ENCODE measurements at places on chromosomes 1 and 21.

GRCh38 chr1:18951818-18952391, 4.6 kb downstream of the IFFO2 start:
- no peak for DNase-seq

- DNase-seq: no peak
Observed at GRCh38 chr1:100627054-100627716, 89.2 kb downstream of the GPR88 start.

DNA sequence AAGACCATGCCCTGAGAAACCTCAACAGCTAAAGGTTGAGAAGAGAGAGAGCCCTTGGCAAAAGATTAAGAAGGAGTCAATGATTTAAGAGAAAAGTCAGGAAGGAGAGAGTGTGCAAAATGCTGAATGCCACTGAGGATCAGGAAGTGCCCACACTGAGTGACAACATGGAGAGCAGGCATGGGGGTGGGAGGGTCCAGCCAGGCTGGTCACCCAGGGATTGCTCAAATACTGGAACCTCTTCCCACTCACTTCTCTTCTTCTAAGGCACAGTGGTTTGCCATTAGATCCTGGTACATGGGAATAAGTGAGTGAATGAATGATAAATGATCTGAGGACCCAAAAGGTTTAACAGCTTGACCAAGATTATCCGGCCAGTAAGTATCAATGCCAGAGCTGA, 11.1 kb downstream of the PRR9 start:
- DNase-seq: no peak

DNA sequence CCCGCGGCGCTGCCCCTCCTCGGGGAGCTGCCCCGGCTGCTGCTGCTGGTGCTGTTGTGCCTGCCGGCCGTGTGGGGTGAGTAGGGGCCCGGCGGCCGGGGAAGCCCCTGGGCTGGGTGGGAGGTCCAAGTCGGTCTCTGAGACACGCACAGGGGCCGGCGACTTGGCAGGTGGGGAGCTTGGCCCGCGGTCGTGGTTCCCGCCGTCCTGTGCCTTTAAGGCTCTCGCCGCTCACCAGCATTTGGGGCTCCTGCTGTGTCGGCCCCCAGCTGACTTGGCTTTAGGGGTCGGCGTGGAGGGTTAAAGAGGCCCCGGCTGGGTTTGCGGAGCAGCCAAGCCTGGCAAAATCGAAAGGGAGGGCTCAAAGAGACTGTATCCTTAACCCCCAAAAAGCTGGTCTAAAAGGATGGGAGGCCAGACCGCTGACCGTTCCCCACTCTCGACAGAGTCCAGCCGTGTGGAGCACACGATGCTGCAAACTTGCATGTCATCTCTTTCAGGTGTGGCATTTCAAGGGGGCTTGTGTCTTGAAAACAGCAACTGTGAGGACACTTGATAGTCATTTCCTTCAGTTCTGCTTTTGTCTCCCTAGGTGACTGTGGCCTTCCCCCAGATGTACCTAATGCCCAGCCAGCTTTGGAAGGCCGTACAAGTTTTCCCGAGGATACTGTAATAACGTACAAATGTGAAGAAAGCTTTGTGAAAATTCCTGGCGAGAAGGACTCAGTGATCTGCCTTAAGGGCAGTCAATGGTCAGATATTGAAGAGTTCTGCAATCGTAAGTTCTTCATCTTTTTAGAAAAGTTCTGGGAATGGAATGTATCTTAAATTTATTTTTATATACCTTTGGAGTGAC, 540 bp downstream of the CD55 start:
- peak; percentile 31 for DNase-seq

- DNase-seq: peak; percentile 14
Observed at GRCh38 chr1:196538473-196538872, 69.8 kb downstream of the KCNT2 start.

GRCh38 chr1:167013108-167013929, 24.2 kb downstream of the MAEL start:
- DNase-seq: no peak

- no peak for DNase-seq
Observed at GRCh38 chr1:1626207-1627141, 5.5 kb upstream of the MMP23B start.

DNA sequence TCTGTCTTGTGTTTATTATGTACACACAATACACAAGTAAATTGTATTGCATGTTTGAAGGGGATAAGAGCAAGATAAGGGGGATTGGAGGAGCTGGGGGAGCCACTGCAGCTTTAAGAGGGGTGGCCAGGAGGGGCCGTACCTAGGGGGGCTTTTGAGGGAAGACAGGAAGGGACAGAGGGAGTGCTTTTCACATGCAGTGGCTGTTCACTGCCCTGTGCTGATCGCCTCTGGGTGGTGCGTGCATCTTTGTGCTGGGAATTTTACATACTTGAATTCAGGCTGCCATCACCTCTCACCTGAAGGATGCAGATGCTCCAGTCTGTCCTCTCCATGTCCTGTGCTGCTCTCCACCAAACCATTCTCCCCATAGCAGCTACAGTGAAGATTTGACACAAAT, 179.5 kb downstream of the PTPRU start:
- no peak for DNase-seq

- DNase-seq: no peak
Observed at GRCh38 chr1:197915260-197915861, 1.8 kb upstream of the LHX9 start.

DNA sequence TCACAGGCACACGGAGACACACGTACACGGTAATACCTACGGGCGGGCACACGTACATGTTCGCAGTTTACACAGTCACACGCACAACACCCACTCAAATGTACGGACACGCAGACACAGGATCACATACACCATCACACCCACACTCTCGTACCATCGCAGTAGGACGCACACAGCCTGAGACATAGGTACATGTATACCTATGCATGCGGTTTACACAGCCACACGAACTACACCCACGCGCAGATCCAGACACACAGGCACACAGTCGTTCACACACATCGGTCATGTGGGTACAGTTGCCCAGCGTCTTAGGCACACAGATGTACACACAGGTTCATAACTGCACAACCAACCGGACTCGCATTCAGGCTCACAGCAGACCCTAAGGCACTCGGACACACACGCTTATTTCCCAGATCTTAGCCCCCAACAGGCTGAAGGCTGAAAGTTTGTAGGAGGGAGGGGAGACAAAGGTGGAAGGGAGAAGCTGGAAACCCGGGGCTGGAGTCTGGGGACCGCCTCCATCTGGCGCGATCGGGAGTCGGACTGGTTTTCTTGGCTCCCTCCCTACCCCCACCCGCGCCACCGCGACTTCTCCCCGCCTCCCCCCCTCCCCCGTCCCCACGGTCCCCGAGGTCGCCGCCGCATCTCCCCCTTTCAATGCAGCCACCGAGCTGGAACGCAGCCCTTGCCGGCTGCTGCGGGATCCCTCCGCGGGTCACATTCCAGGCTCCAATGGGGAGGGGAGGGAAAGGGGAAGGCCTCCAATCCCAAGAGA, 51.9 kb upstream of the SYNC start:
- peak; percentile 50 for DNase-seq

DNA sequence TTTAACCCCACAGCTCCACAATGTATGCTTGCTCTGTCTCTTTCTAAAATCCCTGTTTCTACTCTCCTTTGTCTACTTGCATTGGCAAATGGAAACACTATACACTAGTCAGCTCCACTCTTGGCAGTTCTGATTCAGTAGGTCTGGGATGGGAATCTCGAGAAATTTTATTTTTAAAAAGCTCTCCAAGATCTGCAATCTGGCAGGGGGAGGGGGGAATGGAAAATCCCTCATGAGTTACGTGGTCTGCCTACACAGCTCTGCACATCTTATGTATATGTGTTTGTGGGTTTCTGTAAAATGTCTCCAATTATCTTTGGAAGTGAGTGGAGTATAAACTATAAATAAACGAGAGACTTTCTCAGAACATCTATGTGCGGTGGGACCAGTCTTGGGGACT, 9.9 kb upstream of the GALNT2 start:
- DNase-seq: no peak

DNA sequence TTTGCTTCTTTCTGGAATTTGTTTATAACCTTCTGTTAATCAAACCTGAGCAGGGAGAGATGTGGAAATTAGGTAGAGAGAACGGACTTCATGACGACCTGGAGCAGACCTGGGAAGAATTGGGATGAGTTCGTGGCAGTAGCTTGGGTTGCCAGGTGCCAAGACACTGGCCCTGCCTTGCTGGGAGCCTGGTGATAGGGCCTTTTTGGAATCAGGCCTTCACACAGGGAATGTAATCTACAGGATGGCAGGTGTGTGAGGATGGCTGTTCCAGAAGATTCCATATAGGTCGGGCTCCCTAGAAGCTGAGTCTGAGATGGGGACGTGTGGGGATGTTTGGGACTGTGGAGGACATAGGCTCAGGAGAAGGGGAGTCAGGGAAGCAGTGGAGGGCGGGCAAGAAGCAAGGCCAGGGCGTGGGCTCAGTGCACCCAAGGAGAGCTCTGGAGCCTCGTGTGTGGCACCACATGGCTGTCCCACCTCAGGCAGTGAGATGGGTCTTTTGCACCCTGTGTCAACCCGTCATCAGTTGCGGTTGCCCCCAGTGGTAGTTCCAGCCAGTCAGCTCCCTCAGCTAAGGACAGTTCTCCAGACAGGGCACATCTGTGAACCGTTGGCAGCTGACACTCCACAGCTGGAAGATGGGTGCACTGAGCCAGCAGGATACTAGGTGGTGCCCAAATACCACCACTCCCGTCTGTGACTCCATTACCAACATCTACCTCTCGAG, 395.9 kb downstream of the MATN1 start:
- DNase-seq: no peak

GRCh38 chr1:119321666-119322419, 46.7 kb upstream of the HAO2 start:
- no peak for DNase-seq

GRCh38 chr21:25368531-25368930, 238.8 kb downstream of the MRPL39 start:
- DNase-seq: no peak

DNA sequence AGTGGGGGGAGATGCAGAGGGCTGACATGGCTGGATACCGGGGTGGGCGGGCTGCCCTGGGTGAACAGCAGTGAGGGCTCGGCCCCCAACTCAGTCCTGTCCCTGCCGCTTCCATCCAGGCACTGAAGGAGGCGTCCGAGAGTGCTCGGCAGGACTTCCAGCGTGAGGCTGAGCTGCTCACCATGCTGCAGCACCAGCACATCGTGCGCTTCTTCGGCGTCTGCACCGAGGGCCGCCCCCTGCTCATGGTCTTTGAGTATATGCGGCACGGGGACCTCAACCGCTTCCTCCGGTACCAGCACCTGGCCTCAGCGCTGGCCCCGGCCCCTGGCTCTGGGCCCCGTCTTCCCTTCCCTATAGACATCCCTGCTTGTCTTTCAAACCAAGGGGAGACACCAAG, 15.6 kb downstream of the NTRK1 start:
- DNase-seq: no peak

DNA sequence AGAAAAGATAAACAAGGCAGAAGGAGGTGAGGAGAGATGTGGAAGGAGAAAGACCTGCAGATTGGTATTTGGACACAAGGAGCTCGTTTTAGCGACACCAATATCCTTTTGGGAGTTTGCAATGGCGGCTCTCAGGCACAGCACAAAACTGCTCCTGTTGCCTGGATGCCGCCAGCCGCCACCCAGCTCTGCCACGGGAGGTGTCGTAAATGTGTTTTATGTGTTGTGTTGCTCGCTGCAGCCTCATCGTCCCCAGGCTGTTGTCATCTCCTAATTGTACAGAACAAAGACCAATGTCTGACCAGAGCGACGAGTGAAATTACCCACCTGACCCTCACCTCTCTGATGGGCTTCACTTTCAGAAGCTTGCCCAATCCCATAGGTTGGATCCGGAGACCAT, 96.6 kb upstream of the ZNF281 start:
- no peak for DNase-seq

DNA sequence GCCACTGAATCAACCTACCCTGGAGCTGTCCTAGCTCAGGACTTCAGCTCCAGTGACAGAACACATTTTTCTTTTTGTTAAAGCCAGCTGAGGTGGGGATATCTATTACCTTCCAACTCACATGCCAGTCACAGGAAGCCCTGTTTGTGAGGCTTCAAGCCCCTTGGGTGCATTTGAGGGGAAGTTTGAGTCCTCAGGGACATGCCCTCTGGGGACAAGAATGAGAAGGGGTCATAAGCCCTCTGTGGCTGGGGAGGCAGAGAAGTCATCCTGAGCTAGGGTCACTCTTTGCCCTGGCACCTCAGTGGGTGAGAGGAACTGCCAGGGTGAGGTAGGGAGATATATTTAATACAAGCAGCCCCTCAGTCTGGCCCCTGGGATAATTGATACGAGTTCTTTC, 33.5 kb upstream of the CLDN14 start:
- no peak for DNase-seq

GRCh38 chr1:86441581-86441980, 17.6 kb downstream of the CLCA2 start:
- no peak for DNase-seq

- no peak for DNase-seq
Observed at GRCh38 chr1:34975771-34976170, 9.4 kb downstream of the TMEM35B start.

DNA sequence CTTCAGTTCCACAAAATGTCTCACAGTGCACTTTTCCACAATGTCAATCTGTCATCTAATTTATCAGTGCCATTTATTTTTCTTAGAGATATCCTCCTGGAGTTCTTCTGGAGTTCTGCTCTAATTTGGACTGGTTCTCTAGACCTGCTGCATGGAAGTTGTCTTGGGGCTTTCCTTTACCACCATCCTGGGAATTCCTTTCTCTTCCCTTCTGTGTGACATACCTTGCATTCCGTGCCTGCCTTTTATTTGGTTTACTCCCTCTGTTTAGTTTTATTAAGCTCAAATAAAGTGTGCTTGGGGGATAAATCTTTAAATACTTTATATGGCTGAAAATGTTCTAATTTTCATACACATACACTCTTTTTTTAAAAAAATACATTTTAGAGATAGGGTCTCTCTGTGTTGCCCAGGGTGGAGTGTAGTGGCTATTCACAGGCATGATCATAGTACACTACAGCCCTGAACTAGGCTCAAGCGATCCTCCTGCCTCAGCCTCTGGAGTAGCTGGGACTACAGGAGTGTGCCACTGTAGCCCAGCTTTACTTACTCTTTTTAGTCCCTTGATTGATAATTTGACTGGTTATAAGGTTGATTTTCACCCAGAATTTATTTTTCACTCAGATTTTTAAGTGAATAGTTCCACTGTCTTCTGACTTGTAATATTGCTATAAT, 14.4 kb downstream of the MTF2 start:
- no peak for DNase-seq

GRCh38 chr1:84374991-84375696, 23.1 kb upstream of the DNASE2B start:
- no peak for DNase-seq

- DNase-seq: no peak
Observed at GRCh38 chr1:25187077-25187476, 45.2 kb downstream of the SYF2 start.

- no peak for DNase-seq
Observed at GRCh38 chr1:215219372-215219771, 136.8 kb downstream of the KCNK2 start.

DNA sequence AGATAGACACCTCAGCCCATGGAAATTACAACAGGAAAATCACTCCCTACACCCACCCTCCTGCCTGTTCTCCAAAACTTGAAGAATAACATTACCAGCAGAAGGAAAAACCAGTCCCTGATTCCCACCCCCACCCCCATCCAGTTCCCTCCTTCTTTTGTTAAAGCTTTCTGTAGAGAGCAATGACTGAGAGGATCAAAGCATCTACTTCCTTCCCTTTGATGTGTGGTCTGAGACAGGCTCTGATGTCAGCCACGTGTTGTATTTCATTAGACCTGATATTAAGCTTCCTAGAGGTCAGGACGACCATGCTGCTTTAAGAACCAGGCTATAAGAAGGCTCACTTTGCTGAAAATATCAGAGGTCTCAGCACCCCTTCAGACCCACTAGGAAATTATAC, 73.9 kb upstream of the HAO2 start:
- DNase-seq: no peak

Measured in hematopoietic multipotent progenitor cell treated with erythropoietin and hydrocortisone succinate and interleukin-3 and kit ligand, for 8 days (in vitro differentiated cells).